ENCODE measurements at places on chromosomes 12 and 14.

DNA sequence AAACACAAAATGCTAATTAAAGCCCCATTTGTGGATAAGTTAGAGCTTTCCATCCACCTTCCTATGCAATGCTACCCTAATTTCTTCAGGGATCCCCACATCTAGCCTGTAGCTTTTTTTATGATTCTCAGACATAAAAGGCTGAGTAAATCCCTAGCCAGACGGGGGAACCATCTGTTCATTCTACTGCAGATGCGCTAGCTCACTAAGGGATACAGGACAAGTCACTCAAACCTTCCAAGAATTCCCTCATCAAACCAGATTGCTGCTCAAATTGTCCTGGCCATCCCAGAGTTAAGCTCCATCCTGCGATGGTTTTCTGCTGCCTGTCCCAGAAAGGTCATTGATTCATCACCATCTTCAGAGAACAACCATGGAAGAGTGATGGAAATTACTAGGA, 56.7 kb downstream of the MYRFL start:
- DNase-seq: no peak

GRCh38 chr12:124259154-124260066, 35.5 kb upstream of the RFLNA start:
- no peak for DNase-seq

- DNase-seq: no peak
Observed at GRCh38 chr12:83084516-83085234, 398.0 kb downstream of the TMTC2 start.

DNA sequence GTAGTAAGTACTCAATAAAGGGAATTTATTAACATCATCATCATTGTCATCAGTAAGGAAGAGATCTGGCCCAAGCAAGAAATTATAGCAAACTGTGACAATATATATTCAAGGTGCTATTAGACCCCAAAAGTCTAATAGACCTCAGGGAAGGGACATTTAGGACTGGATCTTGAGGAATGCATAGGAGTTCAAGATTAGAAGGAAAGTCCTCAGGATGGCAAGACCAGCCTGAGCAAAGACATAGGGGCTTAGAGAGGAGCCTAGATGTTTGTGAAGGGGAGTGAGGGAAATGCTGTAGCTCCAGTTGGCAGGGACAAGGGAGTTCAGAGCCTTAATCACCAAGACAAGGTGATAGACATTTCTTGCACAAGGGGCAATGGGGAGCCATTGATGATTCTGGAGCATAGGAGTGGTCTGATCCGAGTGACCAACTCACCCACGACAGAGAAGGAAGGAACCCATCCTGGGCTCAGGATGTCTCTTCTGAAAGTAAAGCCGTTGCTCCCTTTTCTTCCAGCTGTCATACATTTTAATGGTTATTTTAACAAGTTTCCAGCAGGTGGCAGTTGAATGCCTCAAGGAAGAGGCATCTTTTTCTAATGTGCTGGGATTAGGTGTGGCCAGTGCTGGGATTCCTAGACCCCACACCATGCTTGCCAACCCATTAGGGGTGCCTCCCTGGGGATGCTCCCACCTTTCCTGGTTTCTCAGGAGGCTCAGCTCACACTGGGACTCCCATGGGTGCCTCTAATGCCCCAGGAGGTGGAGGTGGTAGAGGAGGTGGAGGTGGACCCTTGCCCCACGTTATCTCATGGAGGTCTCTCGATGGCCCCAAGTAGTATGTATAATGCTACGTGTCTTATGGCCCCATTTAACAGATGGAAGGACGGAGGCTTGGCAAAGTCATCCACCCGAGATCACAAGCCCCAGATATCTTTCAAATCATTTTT, 37.8 kb downstream of the PHETA1 start:
- peak; percentile 48 for DNase-seq

- DNase-seq: peak; percentile 66
Observed at GRCh38 chr14:54175298-54175942, 218.8 kb upstream of the BMP4 start.

DNA sequence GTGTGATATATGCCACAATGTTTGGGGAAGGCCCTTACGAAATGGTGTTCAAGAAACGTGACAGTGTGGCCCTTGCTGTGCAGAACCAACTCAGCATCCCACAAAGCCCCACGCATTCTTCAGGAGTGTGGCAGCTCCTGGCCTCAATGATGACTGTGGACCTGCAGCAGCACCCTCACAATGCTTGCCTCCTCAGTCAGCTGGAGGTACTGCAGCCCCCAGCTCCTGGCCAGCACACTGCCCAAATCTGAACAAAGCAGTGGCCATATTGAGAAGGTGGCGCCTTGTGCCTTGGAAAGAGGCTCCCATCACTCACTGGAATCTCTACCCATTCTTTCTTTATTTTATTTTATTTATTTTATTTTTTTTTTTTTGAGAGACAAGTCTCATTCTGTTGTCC, 10.4 kb downstream of the POLE2 start:
- DNase-seq: no peak

DNA sequence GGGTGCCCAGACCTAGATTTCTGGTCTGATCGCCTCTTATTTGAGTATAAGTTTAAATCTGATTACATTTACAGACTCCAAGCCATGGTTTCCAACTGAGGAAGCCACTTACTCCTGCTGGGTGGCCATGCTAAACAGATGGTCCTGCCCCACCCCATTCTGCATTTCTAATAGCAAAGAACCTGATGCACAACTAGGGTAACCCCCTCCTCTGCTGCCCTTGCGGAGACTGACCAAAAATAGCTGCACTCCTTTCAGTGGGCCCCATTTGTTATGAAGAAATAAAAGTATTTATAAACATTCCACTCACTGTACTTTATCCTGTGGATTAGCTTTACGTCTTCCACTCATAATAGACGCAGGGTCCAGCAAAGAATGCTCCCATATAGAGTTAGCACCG, 6.8 kb downstream of the GIT2 start:
- DNase-seq: no peak

- no peak for DNase-seq
Observed at GRCh38 chr14:102020058-102020971, 55.9 kb downstream of the DYNC1H1 start.

DNA sequence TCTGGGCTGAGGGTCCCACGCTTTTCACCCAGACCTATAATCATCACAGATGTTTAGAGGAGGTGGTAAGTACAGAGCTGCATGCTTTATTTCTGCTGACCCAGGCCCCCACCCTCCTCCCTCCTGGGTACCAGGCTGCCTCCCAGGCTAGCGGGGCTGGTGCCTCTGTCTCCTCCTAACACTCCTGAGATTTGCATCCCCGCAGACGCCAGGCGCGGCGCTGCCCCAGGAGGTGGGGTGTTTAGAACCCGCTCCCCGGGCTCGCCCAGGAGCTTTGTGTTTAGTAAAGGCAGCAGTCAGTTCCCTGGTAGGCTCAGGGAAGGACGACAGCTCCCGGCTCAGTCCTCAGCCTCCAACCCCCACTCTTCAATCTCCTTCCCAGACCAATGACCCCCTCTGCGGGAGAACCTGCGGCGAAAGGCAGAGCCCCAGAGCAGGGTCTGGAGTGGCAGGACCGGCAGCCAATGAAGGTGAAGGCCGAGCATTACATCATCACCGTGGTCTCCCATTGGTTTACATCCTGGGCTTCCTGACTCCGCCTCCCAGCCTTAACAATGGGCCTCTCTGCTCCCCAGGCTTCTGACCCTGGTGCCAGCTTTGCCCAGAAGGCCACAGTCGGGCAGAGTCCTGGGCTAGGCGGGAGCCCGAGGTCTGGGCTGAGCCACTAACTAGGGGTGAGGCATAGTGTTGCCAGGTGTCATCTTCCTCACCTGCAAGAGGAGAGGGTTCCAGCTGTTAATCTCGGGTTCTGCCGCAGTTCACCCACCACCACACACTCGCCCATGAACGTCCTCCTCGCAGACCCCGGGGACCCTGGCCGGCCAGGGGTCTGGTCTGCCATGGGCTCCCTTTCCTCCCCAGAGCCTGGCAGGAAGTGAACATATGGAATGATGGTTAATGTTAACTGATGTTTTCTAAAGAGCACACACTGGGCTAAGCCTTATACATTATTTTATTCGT, 57.5 kb downstream of the CALM1 start:
- DNase-seq: peak; percentile 26

DNA sequence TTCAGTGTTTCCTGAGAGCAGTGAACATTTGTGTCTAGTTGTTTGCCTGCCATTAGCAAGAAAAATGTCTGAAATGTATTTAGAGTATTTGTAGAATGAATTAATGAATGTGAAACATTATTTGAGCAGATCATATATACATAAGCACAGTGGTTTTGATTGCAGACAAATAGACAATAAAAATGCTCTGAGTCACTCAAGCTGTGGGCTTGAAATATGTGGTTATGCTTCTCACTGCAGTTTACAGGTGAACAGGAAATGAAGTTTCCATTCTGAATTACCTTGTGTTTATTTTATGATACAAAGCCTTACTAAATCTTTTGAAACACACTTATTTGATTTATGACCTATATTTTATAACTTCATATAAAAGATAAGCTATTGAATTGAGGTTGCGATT, 827.7 kb downstream of the TMTC2 start:
- peak; percentile 68 for DNase-seq

DNA sequence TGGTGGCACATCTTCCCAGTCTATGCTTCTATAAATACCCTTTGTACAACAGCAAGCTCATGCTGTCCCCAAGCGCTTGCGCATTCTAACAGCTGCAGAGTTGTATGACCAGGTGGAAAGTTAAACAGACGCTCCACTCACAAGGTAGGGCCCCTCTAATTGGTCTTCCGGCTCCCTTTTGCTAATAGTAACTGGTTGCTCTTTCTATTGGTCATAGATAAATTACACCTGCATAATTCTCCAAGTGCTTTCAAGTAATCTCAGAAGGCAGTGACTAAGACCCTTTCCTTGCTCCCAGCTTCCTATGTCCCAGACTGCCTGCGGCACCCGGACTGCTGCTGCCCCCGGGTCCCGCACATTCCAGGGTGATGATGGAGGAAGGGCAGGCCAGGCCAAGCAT, 6.1 kb upstream of the TSPAN9 start:
- DNase-seq: peak; percentile 15

- no peak for DNase-seq
Observed at GRCh38 chr12:9694241-9694640, 24.7 kb downstream of the CLEC2D start.

GRCh38 chr14:103362780-103363179, 22.4 kb upstream of the MARK3 start:
- DNase-seq: no peak

DNA sequence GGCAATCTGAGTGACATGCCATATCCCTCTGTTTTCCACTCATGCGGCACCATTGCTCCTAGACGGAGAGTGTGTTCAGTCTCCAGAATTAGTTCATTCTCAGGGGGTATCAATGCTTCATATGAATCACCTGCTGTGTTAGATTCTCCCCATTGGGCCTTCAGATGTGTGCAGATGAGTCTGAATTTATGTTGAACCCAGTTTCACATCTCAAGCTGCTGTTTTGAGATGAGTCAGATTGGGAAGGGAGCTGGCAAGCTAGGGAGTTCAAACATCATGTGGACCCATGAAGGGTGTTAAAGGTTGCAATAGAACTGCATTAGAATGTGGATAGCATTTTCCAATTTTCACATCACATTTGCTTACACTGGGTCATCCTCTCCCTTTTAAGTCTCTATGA, 46.9 kb upstream of the KCNA1 start:
- DNase-seq: no peak

DNA sequence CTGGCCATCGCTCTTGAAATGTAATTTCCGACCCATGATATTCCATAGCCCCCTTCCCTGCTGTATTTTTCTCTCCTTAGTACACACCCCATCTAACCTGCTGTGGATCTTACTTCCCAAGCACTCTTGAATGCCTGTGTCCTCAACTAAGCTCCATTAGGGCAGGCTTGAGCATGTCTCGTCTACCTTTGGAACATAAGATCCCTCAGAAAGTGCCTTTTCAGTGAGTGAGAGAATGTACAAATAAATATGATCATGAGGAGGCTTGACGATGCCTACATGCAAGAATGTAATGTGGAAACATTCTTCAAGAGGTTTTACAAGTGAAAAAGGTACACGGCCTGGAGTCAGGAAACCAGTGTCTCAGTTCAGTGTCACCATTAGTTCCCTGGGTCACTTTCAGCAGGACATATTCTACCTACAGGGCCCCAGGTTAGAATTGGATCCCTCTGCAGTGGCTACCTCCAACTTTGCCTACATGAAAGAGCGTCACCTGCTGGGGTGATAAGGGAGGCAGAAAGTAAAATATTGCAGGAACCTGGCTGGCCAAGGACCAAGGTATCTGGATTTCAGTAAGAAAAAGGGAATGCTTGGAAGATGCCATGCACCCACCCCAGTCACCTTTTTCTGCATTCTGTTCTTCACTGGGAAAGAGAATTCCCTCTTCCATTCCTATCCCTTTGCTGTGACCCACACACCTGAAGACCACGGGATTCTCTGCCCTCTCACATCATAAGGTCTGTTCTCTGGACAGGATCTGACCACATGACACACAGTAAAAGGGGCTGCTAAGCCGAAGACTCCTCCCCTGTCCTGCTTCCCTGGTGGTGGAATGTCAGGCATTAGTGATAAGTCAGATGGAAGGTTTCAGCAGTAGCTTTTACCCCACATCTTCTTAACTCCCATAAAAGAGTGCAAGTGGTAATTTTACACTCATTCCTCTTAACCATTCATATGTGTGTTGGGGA, 24.6 kb upstream of the SERPINA1 start:
- no peak for DNase-seq

GRCh38 chr12:96083020-96083719, 47.8 kb upstream of the LTA4H start:
- DNase-seq: no peak

DNA sequence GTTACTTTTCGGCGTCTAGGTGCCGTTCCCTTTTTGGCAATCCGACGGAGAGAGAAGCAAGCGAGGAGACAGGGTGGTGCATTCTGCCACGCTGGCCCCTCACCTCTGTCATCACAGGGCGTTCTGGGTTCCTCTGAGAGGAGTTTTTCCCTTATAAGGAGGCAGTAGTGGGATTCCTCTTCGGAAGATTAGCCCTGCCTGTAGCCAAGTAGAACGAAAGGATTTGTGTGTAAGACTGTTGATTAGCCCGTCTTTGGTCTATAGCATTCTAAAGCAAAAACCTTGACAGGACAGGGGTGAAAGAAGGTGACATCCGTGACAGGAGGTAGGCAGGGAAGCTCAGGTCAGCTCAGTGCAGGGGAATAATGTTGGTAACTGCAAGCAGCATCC, 9.1 kb upstream of the NEMF start:
- no peak for DNase-seq

Data from NCI-H2081 (cell line).